ENCODE measurements at places on chromosomes 4 and X. TPM values are rescaled to one million over a fixed set of nuclear protein-coding genes. Genes with fewer than 3 reads are reported as not detected.

DNA sequence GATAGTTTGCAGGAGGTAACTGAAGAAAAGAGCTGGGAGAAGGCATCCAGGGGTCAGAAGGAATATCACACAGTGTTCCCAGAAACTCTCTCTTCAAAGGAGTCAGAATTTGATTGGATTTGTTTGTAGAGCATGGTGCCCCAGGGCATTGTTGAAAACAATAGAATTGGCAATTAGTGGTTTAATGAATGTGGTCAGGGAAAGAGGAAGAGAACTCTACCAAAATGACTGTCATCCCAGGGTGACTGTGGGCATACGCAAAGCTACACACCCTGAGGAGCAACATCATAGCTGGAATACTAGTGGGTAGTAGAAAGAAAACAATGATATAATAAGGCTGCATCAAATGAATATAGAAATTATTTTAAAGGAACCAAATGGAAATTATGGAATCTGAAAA lies 21.5 kb downstream of the TNIP2 start:
- no peak for DNase-seq

- DNase-seq = no peak
These were observed 10.9 kb downstream of the MFAP3L start for GRCh38 chr4:170015285-170015684.

DNA sequence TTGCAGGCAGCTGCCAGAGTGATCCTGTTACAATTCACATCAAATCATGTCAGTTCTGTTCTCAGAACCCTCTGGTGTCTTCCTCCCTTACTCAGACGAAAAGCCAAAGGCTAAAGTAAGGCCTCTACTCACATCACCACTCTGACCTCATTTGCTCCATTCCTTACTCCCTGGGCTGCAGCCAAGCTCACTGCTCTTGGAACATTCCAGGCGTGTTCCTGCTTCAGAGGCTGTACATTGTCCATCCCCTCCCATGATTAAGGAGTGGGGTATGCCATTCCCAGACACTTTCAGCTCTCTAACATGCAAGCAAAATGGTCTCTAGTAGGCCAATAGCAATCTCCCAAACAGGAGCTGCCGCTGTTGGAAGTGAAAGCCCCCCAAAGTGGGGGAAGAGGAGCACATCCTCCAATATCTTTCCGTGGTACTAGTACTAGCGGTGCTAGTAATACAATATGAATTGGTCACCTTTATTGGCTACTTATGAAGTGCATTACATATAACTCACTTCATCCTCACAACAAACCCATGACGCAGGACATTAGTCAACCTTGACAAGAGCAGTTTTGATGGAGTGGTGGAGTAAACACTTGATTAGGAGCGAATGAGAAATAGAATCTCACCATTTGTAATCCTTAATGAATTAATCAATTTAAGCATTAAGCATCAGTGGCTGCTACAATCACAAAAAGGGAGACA lies 15.0 kb downstream of the GAB3 start:
- DNase-seq = peak; percentile 15

DNA sequence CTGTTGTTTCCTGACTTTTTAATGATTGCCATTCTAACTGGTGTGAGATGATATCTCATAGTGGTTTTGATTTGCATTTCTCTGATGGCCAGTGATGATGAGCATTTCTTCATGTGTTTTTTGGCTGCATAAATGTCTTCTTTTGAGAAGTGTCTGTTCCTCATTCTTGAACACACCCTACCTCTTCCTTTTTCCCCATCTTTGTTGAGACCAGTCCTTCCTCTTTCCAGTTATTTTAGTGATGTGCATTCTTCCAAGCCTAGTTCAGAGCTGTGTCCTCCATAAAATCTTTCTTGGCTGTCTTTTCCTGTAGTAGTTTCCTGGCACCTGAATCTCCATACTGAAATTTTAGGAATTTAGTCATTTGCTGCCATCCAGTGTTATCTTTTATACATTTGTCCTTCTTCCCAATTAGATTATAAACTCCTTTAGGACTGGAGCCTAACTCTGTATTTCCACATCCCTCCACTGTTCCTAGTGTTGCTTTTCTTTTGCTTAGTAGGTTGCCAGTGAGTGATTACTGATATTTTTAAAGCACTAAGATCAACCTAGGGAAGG lies 11.4 kb downstream of the FHIP1A start:
- DNase-seq = no peak

- peak; percentile 93 for DNase-seq
These were observed at the start of gene TMSB4X for GRCh38 chrX:12974796-12975669. Gene TMSB4X (plus strand): TSS chrX:12975110.

- no peak for DNase-seq
These were observed 4.7 kb upstream of the CLCN4 start for GRCh38 chrX:10152086-10152485.

- DNase-seq = no peak
These were observed 402.2 kb upstream of the FGF13 start for GRCh38 chrX:139113708-139114107.

- DNase-seq = no peak
These were observed 644.1 kb downstream of the MID1IP1 start for GRCh38 chrX:39445336-39445735.

GRCh38 chrX:15525664-15526416 lies 25.2 kb downstream of the BMX start:
- peak; percentile 2 for DNase-seq

- DNase-seq = no peak
These were observed 52.6 kb upstream of the PPARGC1A start for GRCh38 chr4:23942471-23942870.

GRCh38 chr4:113384600-113384999 lies 335.1 kb downstream of the ANK2 start:
- DNase-seq = no peak

DNA sequence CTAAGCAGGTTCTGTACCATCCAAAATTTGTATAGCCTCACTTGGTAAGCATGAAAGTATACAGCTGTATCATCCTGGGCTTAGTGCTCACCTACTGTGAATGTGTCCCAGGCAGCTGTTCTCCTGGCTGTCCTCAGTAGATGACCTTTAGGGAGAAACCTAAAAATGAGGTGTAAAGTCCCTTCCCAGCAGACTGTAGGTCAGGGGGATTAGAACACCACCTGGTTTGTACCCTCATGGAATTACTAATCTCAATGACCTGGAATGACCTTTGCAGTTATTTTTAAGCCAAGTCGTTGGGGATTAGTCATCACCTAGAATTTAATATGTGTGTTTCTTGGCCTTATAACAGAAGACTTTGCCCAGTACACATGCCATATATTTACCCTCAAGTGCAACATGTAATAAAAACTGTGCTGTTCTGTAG lies 39.1 kb upstream of the MBTPS2 start:
- no peak for DNase-seq

DNA sequence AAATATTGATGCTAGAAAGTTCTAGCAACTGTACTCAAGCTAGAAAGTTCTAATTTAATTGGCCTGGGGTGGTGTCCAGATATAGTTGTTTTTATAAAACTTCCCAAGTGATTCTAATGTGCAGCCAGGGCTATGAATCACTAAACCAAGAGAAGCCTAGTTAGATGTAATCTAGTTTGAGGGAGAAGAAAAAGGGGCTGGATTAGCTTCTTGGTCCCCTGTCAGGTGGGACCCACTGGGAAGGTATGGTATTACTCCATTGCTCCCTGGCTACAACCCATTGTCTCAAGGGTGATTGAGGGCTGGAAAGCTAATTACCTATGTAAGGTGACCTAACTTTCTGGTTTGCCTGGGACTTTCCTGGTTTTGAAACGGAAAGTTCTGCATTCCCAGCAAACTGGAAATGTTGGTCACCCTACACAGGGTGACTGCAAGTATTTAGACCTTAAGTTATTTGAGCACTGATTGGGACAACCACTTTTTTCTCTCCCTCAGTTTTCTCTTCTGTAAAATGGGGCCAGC lies 23.9 kb upstream of the MSN start:
- DNase-seq = no peak

DNA sequence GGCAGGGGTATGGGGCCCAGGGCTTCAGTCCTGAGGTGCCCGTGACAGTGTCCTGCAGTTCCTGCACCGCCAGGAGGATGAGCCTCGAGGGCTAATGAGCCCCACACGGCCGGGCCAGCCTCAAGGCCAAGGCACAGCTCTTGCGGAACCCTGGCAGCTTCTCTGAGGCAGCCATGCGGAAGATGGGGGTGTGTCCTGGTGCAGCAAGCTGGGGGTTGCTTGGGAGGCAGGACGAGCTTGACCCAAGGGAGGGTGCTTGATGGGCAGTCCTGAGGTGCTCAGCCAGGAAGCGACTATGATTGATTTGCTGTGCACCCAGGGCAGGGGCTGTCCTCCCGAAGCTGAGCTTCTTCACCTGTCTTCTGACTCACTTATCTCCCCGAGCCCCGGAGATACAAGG lies 9.1 kb upstream of the FGFR3 start:
- peak; percentile 61 for DNase-seq

GRCh38 chr4:186772936-186773487 lies 49.4 kb upstream of the FAT1 start:
- no peak for DNase-seq

DNA sequence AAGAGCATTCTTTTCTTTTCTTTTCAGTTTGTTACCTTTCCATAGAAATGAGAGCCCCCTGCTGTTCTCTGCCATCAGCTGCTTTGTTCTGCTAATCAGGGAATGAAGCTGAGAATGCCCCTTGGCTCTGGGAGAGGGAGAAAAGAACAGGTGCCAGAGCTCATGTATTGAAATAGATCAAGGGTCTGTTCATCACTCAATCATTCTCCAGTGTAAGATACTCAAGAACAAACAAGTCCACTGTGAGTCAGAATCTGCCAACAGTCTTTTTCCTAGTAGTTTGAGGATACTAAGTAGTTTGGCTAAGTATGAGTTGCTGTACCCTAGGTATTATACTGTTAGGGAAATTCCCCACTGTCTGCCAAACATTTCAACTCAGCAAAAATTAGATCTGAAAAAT lies 144.3 kb downstream of the RTL3 start:
- DNase-seq = no peak

- DNase-seq = no peak
These were observed 241.4 kb downstream of the GRIA3 start for GRCh38 chrX:123425471-123425870.

DNA sequence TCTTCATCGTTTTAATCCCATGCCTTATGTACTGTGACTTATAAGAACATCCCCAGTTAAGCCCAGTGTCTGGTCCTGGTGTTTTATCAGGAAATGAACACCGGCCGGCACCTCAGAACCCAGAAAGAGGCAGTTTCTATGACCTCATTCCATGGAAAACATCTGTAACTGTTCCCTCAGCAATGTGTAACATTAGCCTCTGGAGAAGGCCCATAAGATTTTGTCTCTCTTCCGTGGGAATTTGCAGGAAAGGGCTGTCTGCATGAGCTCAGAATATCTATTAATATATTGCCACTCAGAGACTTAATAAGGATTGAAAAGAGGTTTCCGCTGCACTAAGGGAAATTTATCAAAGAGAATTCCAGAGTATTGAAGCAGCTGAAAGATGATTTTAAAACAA lies 3.1 kb upstream of the TCEANC start:
- no peak for DNase-seq

GRCh38 chrX:115408771-115409400 lies 119.4 kb downstream of the LUZP4 start:
- DNase-seq = no peak

- DNase-seq = peak; percentile 0
These were observed 278.6 kb upstream of the DIPK2B start for GRCh38 chrX:45479196-45479834.

DNA sequence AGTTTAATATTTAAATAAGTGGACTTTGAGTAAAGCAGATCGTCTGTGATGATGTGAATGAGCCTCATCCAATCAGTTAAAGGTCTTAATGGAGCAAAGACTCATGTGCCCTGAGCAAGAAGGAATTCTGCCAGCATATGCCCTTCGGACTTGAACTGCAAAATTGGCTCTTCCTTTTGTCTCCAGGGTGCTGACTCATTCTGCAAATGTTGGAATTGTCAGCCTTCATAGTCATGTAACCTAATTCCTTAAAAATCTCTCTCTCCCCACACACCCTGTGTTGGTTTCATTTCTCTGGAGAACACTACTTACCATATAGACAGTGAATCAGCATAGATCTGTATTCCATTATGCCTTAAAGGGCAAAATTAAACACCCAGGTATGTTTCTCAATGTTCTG lies 609.8 kb upstream of the GALNTL6 start:
- DNase-seq = no peak

- DNase-seq = peak; percentile 35
These were observed 456.4 kb upstream of the HTR2C start for GRCh38 chrX:114127411-114128025.

GRCh38 chr4:180539284-180539683 lies 1703.9 kb upstream of the TENM3 start:
- no peak for DNase-seq

DNA sequence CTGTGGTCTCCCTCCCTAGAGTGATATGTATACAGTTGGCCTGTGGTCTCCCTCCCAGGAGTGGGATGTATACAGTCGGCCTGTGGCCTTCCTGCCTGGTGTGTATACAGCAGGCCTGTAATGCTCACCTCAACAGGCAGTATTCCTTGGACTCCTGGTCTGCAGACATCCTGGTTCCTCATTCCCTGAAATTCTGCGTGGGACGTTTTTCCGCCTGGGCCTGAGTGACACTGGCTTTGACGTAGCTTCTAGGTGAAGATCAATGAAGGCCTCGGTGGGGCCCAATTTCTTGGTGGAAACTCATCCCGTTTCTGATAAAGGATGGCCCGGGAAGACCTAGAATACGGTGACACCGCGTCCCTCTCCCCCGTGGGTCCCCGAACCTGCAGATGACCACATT lies 98.7 kb upstream of the PPP2R3B start:
- DNase-seq = no peak

DNA sequence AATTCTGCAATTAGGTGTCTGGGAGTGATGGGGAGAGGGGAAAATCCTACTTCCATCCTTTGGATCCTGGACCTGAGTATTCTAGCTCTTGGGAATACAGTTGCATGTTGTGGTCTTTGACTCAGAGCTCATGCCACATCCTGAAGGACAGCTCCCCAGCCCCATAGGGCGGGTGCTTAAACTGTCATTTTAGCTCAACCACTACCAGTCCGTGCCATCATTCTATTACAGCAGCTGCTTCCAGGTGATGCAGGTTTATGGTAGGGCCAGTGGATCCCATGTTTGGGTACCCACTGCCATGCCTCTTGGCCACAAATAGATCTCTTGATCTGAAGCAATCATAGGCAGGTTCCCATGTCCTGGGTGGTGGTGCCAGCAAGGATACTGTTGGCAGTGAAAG lies 34.7 kb downstream of the CCKAR start:
- DNase-seq = no peak

- peak; percentile 47 for DNase-seq
These were observed 1577.0 kb upstream of the TENM3 start for GRCh38 chr4:180665994-180666824.

KLF8 gene
- 6.1 TPM for polyA plus RNA-seq

SSX3 gene
- polyA plus RNA-seq = not detected

RASL11B gene
- 45.9 TPM for polyA plus RNA-seq

SMIM10 gene
- 5.2 TPM for polyA plus RNA-seq

DMRTC1 gene
- polyA plus RNA-seq = not detected

PRKG2 gene
- 0.54 TPM for polyA plus RNA-seq

MED28 gene
- 26.1 TPM for polyA plus RNA-seq

AMTN gene
- polyA plus RNA-seq = not detected

FGF2 gene
- 2.3 TPM for polyA plus RNA-seq

HPGDS gene
- polyA plus RNA-seq = 1.9 TPM

CYP2U1 gene
- 6.3 TPM for polyA plus RNA-seq

EPGN gene
- not detected for polyA plus RNA-seq

RHOH gene
- 0.17 TPM for polyA plus RNA-seq

TCEAL9 gene
- polyA plus RNA-seq = 141 TPM

SPIN2A gene
- not detected for polyA plus RNA-seq

AMBN gene
- not detected for polyA plus RNA-seq

FOXP3 gene
- 0.45 TPM for polyA plus RNA-seq

GPC4 gene
- polyA plus RNA-seq = 19.5 TPM

FAT1 gene
- polyA plus RNA-seq = 62.2 TPM

MAGEC1 gene
- not detected for polyA plus RNA-seq

CDKL2 gene
- polyA plus RNA-seq = 3.2 TPM
